ENCODE measurements at places on chromosomes 11 and 22.

GRCh38 chr22:45399712-45400445, 13.5 kb downstream of the SMC1B start:
- no peak for DNase-seq

- DNase-seq: no peak
These were observed 2.0 kb downstream of the PEX26 start for GRCh38 chr22:18079706-18080233.

DNA sequence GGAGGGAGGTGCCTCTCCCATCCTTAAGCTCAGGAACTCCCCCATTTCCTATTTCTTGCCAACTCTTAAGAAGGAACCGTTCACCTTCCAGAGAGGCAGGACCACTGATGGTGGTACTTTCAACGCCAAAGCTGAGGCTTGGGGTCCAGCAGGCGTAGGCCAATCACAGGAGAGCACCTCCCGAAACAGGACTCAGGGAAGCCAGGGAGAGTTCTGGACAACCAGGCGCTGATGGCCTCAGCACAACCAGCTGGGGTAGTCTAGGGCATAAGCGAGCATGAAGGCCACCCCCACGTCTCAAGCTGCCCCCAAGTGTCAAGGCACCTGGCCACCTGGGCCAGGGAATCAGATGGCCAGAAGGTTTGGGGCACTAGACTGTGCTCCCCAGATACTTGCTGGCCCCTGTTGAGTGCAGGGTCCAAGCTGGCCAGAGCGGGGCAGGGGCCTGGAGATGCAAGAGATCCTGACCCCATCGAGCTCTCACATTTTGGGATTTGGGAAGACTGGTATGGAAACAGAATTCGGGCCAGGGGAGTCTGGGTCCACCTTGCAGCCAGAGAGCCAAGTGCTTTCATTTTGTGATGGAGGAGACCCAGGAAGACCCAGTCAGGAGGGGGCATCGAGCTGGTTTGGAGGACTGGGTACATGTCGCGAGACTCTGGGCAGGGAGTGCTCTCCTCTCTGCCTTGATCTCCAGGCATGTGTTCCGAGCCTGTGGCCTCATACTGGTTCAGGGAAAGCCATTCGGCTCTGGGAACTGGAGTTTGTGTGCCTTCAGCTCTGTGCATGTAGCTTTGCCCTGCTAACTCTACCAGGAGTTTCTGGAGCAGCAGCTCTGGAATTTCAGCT, 926 bp downstream of the CD6 start:
- peak; percentile 50 for DNase-seq

GRCh38 chr11:111531687-111532364, 8.7 kb upstream of the LAYN start:
- DNase-seq: peak; percentile 21

DNA sequence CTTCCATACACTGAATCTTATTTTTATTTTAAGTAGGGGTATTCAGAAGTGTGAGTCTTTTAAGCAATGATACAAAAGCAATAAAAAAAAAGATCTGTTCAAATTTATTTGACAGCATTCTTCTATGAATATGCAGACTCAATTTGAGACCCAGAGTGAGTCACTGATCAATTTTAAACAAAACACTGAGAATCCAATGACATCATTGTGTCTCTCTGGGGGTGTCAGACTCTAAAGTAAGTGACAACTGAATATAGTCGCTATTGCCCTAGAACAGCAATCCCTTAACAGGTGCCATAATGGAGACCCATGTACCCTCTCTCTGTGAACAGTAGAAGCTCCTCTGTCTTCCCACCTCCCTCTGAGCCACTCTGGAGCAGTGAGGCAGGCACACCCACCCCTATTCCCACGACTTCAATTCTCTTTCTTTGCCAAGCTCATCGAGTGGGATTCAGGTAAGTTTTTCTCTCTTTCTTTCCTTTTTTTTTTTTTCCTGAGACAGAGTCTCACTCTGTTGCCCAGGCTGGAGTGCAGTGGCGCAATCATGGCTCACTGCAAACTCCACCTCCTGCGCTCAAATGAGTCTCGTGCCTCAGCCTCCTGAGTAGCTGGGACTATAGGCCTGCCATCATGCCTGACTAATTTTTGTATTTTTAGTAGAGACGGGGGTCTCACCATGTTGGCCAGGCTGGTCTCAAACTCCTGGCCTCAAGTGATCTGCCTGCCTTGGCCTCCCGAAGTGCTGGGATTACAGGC, 5.1 kb upstream of the RPS3 start:
- no peak for DNase-seq

- DNase-seq: no peak
These were observed 84.6 kb upstream of the ANO3 start for GRCh38 chr11:26247340-26247739.

DNA sequence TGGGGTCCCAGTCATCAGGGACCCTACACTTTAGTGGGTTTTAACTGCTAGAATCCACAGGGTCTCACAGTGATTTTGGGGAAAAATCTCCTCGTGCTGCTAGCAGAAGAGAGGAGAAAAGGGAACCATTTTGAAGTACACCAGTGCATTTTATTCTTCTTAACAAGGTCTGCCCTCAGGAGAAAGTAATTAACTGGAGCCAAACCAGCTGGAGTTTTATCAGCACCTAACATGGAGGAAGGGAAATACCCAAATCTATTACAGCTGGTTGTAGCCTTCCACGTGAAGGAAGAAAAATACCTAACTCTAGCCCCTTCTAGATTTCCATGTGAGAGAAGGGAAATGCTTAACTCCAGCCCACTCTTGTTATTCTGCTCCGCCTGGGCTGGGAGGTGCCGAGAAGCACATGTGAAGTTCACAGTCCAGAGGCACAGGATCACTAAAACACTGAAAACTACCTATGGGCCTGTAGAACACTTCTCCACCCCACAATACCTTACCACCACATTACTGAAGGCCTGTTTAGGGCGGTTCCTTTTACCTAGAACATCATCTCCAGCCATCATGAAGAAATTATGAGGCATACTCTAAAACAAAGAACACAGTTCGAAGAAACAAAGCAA, 31.3 kb upstream of the TEAD1 start:
- DNase-seq: no peak

DNA sequence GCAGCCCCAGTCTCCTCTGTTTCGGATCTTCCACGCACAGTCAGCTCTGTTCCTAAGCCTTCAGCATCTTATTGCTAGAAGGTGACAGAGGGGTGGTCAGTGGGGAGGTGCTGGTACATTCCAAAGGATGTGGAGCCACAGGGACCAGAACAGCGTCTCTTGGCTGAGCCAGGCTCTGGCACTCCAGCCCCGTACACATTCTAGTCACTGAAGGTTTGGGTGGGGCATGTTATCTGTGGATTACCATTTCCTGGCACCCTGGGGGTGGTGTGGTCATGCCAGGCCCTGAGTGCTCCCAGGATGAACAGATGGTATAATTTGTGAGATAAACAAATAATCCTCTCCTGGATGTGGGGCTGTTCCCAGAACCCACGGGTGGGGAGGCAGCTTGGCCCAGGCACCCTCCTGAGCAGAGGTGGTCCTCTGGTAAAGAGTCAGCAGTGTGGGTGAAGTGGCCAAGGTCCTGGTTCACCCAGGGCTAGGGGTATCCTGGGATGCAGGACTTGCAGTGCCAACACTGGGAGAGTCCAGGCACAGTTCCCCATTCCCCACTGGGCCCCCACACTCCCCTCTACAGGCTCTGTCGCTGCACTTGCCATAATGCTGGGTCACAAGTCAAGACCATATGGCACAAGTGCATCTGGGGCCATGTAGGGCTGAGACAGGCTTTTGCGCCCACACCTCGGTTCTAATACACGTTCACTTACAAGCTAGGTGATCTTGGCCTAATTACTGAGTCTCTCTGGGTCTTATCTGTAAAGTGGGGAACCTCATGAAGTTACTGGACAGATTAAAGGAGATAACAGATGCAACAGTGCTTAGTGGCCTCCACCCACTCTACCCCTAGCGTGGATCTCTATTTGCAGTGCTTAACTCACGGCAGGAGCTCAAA, 33.0 kb downstream of the DKK3 start:
- no peak for DNase-seq

DNA sequence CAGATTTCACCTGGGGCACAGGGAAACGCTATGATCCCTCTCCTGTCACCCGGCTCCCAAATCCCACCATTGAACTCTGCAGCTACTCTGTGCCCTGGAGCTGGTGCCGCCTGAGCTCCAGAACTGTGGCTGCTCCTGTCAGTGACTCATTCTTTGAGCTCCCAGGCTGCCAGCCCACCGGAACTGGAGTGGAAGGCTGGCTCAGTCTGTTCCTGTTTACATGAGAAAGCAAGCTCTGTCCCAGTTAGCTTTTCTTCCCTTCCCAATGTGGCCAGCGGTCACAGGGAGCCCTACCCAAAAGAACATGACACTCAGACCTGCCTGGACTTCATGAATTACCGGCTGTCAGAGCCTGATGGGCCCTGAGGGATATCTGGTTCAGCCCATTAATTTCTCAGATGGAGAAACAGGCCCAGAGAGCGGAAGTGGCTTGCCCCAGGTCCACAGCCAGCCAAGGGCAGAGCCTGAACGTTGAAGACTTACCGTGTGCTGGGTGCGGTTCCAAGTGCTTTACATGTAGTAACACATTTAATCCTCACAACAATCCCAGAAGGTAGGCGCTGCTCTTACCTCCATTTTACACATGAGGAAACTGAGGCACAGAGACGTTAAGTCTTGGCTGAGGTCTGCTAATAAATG, 23.8 kb upstream of the IGSF22 start:
- DNase-seq: no peak

DNA sequence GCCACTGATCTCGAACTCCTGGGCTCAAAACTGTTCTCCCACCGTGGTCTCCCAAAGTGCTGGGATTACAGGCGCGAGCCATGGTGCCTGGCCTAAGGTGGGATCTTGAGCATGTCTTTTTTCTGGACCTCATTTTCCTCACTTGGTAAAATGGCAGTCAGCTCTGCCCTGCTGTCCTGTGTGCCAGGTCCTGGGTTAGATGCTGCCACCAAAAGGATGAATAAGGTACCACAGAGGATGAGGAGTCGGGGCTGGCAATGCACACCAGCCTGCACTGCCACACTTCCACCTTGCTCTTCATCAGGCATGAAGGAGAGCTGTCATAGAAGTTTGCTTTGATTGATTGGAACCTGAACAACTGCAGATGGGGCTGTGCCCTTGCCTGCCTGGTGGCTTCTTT, 32.3 kb downstream of the ACO2 start:
- peak; percentile 31 for DNase-seq

DNA sequence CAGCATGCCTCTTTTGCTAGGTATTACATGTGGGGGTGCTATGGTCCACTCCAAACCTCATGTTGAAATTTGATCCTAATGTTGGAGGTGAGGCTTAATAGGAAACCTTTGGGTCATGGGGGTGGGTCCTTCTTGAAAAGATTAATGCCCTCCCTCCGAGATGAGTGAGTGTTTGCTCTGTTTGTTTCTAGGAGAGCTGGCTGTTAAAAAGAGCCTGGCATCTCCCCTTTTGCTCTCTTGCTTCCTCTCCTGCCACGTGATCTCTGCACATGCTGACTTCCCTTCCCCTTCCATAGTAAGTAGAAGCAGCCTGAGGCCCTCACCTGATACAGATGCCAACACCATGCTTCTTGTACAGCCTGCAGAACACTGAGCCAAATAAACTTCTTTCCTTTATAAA, 104.5 kb downstream of the FAT3 start:
- no peak for DNase-seq

- no peak for DNase-seq
These were observed 158.1 kb upstream of the MTNR1B start for GRCh38 chr11:92811341-92811740.

DNA sequence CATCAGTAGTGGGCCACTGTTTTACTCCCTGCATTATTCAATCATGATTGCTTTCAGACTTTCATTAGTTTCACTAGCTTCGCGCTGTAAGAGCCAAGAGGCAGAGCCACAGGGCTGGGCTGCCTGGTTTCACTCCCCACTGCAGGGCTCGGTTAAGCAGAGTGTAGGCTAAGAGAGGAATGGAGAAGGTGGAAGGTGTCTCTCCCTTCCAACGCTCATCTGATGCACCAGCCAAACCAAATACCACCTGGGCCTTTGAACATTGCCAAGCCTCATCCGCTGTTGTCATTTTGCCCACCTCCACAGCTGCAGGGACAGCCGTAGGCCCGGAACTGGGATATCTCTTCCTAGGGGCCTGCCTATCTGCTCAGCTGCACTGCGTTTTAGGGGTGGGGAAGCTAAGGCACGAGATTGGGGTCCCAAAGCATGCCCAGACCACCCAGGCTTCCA, 480 bp upstream of the SMARCB1 start:
- DNase-seq: no peak

DNA sequence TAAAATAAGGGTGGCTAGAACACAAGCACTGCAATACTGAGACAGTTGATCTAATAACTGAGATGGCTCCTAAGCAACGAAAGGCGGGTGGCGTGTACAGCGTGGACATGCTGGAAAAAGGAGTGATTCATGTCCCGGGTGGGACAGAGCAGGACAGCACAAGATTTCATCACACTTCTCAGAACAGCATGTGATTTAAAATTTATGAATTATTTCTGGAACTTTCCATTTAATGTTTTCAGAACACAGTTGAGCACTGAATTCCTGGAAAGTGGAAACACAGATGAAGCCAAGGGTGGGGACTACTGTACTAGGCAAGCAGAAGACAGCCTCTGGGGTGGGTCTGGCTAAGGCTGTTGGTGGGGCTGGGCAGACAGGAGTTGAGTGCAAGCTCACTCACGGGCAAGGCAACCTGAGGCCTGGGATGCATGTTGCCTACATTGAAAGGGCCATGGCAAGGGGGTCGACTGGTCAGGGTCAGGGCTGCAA, 165.6 kb upstream of the DDI1 start:
- no peak for DNase-seq

GRCh38 chr22:40392618-40393017, 22.2 kb downstream of the SGSM3 start:
- no peak for DNase-seq

DNA sequence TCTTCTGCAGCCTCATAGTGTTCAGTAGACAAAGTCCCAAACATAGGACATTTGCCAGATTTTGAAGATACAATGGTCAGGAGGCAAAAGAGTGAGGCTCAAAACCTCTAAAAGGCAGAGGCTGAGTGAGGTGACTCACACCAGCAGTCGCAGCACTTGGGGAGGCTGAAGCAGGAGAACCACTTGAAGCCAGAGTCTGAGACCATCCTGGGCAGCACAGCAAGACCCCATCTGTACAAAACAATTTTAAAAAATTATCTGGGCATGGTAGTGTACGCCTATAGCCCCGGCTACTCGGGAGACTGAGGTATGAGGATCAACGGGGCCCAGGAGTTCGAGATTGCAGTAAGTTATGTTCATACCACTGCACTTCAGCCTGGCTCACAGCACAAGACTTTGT, 14.2 kb upstream of the ZFTA start:
- DNase-seq: no peak

DNA sequence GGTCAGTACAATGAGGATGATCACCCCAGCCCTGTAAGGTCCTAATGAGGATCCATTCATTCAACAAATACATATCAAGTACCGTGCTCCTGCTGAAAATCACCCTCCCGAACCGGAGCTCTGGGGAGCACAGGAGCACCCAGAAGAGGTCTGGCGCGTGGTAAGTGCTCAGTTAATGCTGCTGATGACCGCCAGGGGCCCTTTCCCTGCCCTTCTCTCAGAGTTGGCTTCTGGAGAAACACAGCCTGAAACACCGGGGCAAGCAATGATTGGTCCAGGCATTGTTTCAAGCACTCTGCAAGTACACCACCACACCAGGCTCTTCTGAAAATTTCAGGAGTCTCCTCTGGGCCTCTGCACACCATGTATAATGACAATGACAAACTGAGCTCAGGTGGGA, 3.8 kb upstream of the CCDC86 start:
- no peak for DNase-seq
